ENCODE measurements at places on chromosomes 6 and 20.

DNA sequence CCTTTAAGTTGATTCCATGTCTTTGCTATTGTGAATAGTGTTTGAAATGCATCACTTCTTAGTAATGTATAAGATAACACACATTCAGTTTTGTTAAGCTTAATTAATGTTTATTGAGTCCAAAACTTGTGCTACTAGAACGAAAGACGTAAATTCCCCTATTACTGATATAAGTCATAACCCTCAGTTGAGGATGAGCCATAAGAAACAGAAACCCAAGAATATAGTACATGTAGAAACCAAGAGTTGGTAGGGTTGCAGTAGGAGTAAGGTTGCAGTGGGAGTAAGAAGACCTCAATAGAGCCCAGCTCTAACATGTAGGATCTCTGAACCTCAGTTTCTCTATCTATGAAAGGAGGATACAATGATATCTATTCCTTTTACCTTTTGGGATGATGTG lies 19.3 kb downstream of the CITED2 start:
- no peak for DNase-seq

- no peak for DNase-seq
Observed at GRCh38 chr6:157867981-157868380, 44.9 kb downstream of the SNX9 start.

DNA sequence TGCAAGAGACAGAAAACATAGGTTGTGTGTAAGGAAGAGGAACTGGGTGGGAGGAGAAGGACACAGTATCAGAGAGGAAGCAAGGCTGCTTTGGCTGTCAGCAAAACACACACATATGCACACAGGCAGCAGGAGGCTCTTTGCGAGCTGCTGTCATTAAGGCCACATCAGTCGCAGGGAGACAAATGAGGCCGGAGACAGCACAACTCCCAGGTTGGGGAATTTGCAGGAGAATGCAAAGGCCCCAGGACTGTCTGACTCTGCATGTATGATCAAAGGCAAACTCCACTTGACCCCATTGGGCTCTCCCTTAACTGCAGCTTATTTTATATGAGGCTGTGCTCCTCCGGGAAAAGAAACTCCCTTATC lies 35.3 kb downstream of the METTL24 start:
- DNase-seq: no peak

- DNase-seq: no peak
Observed at GRCh38 chr6:100768816-100769351, 112.2 kb downstream of the ASCC3 start.

- no peak for DNase-seq
Observed at GRCh38 chr20:59392736-59393135, 92.3 kb downstream of the EDN3 start.

DNA sequence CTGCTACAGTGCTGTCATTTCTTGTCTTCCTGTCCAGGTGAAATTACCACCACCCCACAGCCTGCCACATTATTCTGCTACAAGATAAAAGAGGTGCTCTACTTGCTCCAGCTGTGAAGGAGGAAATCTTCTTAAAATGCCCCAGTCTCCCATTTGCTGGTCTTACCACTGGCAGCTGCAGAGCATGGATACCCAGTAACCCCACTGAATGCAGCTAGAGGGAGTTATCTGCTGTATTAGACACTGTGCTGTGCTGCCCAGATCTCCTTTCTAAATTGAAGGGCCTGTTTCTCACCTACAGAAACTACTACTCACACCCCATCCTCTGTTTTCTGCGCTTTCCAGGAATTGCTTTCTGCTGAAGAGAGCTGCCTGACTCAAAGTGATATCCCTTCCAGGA lies 517.8 kb downstream of the PKHD1 start:
- DNase-seq: no peak

DNA sequence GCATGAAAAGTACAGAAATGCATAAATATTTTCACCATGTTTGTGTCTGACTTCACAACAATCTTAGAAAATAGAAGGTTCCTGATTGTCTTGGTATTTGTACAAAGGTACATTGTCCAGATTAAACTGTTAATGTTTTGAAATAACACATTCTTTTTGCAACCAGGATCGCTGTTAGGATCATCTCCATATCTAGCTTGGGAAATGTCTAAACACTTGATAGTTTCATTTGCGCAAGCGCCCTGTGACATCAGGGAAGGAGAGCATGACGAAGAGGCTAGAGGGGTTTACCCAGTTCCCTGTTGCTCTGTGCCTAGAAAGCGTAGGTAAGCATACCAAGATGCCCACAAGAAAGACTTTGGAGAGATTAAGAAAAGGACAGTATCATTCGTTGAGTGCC lies 19.4 kb downstream of the ALDH8A1 start:
- no peak for DNase-seq

GRCh38 chr6:89745716-89746115 lies 73.9 kb downstream of the MDN1 start:
- DNase-seq: no peak

GRCh38 chr20:34042262-34042661 lies 48.6 kb downstream of the RALY start:
- DNase-seq: no peak

- DNase-seq: no peak
Observed at GRCh38 chr6:42742116-42742894, 3.6 kb downstream of the TBCC start.

GRCh38 chr20:41566896-41567527 lies 51.2 kb downstream of the CHD6 start:
- no peak for DNase-seq

DNA sequence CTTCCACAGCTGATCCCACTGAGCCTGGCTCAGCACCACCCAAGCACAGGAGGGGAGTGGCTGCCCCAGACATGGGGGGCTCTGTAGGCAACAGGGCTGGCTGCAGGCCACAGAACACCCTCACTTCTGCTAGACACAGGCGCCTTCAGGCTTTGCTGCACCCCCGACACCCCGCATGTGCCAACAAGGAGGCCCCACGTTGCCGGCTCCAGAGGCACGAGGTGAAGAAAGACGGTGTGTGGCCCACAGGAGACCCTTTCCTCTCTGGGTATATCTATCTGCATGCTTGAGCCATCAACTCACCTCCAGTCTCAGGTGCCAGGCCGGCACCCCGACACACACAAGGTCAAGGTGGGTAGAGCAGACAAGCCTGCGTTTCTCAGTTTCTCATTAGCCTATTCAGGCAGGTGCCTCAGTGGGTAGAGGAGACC lies 158.3 kb downstream of the DLL1 start:
- no peak for DNase-seq

DNA sequence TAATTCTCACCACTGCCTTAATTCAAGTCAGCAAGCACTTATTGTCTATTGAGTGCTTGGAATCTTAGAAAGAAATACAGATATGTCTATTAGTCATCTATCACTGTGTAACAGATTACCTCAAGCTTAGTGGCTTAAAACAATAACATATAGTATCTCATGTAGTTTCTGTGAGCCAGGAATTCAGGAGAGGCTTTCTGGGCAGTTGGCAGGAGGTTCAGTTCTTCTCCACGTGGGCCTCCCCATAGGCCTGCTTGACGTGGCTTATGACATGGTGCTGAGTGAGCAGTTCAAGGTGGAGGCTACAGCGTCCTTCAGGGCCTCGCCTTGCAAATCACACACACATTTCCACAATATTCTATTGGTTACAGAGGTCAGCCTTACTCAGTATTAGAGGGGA lies 69.7 kb downstream of the DTD1 start:
- DNase-seq: no peak

- no peak for DNase-seq
Observed at GRCh38 chr20:1861347-1861976, 33.7 kb upstream of the SIRPA start.

DNA sequence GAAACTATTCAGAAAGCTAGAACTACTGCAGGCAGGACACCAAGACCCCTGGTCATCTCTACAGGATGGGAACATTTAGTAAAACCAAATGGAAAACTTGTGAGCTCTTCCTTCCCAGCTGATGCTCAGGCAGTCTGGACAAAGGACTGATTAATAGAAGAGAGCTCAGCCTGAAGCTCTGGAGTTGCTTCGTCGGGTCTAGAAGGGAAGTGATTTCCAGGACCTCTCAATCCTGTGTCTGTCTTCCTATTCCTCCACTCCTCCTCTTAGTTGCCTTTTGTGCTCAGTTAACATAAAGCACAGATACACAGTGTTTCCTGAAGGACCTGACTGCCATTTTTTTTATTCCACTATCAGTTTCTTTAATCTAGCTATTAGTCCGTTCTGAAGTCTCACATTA lies 54.2 kb downstream of the SLC35F1 start:
- DNase-seq: no peak

GRCh38 chr20:695165-695866 lies 19.7 kb upstream of the SCRT2 start:
- no peak for DNase-seq

DNA sequence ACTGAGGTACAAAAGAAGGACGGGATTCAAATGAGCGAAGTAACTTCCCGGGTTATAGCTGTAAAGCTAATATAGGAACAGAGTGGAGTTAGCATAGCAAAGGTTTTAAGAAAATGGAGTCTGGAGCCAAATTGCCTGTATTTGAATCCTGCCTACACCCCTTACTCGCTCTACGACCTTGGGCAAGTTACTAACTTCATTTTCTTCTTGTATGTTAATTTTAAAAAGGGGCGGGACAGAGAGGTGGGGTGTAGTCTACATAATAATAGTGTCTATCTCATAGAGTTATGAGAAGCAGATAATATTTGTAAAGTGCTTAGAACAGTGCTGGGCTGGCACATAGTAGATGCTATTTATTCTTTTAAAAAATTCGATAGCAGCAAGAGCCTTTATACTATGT lies 705 bp downstream of the ZSCAN23 start:
- DNase-seq: no peak

DNA sequence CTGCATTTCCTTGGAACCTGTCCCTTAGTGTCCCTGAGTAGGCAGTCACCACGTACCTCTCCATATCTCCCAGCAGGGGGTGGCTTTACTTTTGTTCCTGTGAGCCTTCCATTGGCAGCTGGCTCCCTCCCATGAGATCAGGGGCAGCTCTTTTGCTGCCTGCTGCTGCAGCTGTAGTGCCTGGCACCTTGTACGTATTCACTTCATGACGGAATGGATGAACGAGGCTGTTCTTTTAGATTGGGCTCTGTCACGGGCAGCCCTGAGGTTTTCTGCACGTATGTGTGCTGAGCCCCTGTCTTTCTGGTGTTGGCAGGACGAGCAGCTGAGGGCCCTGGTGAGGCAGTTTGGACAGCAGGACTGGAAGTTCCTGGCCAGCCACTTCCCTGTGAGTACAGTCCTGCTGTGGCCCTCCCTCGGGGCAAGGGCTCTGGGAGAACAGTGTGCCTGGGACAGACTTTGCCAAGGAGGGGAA lies 14.6 kb downstream of the MYBL2 start:
- no peak for DNase-seq

DNA sequence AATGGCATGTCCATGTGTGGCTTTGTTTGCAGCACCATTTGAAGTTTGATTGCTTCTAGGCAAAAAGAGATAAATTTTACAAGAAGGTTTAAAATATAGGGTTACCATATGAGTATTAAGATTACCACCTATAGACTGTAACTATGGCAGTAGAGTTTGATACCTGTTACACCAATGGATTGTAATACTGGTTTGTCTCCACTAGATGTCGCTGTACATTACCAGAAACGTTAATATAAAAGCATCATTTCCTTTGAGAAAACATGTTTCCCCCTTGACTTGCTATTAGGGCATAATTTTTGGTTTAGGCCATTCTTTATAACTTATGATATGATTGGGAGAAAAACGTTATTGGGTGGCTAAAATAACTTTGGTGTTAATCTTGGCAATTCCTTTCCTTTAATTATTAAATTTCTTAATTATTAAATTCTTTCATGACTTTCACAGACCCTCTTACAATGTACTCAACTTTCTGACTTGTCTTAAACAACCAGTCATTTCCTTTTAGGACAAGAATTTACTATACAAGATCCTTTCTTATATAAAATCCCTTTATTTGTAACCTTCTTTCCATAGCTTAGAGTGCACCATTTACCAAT lies 42.8 kb downstream of the HLA-DPB1 start:
- DNase-seq: peak; percentile 19

DNA sequence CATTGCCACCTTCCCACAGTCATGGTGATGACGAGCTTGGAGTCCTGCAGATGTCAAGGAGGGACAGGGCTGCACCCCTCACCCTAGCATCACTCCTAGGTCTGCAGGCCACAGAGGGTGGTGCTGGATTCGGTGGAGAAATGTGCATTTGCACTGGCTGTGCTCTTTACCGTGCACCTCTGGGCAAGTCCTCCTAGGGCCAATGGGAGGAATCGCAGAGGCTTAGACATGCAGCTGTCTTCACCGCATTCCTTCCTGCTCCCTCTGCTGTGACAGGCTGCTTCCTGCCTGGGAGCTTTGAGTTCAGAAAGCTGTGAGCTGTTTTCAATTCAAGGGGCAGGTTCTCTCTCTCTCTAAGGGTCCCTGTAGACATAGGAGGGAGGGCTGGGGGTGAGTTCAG lies 85.1 kb downstream of the EDN3 start:
- DNase-seq: no peak

DNA sequence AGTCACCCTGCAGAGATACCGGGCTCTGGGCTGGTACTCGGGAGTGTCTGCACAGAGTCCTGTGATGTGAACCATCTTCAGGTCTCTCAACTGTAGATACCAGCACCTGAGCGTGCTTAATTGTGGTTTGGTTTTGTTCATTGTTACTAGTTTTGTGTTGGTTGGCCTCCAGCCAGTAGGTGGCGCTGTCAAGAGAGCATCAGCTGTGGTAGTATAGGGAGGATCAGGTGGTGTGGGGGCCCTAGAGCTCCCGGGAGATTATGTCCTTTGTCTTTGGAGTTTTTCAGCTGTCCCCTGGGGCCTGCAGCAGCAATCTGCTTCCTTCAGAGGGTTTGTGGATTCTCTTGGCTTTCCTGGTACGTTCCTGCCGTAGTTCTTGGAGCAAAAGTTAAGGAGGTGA lies 67.9 kb downstream of the CDYL start:
- DNase-seq: no peak

GRCh38 chr6:5365436-5366195 lies 104.3 kb downstream of the FARS2 start:
- no peak for DNase-seq

GRCh38 chr6:167279766-167280446 lies 11.2 kb upstream of the UNC93A start:
- DNase-seq: no peak

DNA sequence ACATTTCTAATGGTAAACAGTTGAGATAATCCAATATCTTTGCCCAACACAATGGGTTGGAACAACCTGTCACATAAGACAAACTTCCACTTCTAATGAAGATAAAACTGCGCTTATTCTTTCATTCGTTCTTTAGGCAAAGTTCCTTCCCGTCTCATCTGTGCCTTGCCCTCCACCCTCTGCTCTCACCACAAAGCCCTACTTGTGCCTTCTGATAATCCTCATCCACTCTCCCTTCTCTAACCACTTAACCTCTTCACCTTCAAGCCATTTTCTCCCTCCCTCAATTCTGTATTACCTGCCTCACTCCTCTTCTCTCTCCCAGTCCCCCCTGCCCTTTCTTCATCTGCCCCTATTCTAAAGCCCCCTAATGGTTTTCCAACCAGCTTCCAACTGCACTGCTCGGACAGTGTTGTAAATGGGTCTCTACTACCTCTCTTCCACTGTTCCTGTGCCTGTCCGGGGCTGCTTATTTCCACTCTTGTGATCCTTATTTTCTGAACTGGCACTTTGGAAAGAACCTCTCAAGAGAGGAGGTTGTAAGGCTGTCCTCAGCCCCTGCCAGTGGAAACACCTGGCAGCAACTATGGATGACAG lies 62.9 kb upstream of the MYB start:
- no peak for DNase-seq

- no peak for DNase-seq
Observed at GRCh38 chr20:5654557-5654956, 95.6 kb upstream of the SHLD1 start.
